ENCODE measurements at places on chromosomes 16 and 17.

- DNase-seq, result no peak
Measured at GRCh38 chr16:70730944-70731343, 45.1 kb upstream of the MTSS2 start.

DNA sequence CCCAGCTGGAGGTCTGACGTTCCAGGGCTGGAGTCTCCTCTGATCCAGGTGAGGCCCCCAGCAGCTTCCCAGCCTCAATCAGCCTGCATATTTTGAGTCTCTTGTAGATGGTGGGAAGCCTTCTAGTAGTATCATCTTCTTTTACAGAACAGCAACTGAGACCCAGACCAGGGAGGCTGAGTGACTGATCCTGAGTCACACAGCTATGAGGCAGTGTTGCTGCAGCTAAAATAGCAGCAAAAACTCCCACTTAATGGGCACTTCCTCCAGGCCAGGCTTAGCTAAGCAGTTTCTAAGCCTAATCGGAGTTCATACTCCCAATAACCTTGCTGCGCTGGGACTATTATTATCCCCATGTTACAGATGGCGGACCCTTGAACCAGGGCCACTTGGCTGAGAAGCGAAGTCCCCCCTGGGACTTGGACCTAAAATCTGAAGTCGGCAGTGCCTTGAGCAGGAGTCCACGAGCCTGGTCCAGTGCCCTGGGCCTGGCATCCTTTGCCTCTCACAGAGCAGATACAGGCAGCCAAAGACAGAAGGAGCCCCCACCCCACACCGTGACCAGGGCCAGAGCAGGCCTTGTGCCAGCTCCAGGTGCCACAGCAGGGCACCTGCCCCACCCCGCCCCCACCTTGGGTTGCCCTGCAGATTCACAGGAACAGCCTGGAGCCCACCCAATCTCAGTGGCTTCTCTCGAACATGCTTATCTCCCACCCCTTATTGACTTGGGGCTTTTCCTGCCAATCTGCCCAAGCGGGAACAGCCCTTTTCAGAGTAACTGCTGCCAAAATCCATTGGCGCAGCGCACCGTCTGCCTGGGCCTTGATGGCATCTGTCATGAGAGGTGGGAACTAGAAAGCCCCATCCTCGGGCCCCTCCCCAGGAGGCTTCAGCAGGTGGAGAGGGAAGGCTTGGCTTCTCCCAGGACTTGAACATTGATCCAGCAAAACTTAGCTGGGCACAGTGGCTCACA is 65.1 kb downstream of the SOCS1 start:
- no peak for DNase-seq

- no peak for DNase-seq
Measured at GRCh38 chr17:11438673-11439072, 159.6 kb upstream of the DNAH9 start.

DNA sequence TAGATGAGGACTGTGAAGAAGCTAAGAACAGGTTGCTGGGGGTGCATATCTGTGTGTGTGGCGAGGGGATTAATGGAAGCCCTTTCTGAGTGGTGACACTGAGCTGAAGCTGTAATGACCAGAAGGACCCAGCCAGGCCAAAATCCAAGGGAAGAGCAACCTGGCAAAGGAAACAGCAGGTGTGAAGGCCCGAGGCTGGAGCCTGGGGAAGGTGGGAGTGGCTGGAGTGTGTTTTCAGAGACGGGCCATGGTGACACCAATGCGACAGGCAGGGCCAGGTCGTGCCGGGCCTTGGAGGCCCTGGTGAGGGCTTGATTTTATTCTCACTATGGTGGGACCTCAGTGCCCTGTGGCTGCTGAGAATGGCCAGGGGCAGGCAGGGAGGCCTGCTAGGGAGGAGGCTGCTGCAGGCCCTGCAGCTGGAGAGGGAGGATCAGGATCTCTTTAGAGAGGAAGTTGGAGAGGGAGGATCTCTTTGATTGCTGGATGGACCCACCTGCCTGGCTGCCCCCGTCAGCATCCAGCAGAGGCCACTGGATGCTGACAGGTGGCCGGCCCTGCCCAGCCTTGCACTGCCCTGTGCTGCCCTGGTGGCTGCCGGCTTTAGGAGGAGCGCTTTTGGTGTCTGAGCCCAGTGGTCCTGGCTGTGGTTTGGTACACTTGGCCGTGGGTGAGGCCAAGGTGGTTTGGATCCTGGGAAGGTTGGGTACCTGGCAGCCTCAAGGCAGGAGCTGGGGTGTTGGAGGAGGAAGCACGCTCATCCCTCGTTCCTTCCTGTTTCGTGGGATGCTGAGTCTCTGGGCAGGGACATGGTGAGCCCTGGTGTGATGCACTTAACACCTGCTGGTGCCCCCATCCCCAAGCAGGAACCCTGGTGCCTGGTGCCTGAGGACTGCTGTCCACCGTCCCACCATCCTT is 188.3 kb downstream of the SEC14L1 start:
- DNase-seq, result no peak

DNA sequence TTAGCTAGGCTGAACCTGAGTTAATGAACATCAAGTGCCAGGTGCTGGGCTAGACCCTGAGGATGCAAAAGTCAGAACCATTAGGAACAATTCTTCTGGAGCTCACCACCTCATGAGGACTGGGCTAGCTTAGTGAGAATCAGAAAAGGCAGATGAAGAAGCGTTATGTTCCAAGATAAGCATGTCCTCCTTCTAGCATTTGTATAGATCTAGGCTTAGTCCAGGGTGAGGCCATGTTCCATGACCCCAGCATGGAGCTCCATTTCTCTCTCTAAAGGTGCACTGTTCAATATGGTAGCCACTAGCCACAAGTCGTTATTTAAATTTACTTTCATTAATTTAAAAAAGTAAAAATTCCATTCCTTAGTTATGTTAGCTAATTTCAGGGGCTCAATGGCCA is 365.3 kb upstream of the CCL2 start:
- no peak for DNase-seq

DNA sequence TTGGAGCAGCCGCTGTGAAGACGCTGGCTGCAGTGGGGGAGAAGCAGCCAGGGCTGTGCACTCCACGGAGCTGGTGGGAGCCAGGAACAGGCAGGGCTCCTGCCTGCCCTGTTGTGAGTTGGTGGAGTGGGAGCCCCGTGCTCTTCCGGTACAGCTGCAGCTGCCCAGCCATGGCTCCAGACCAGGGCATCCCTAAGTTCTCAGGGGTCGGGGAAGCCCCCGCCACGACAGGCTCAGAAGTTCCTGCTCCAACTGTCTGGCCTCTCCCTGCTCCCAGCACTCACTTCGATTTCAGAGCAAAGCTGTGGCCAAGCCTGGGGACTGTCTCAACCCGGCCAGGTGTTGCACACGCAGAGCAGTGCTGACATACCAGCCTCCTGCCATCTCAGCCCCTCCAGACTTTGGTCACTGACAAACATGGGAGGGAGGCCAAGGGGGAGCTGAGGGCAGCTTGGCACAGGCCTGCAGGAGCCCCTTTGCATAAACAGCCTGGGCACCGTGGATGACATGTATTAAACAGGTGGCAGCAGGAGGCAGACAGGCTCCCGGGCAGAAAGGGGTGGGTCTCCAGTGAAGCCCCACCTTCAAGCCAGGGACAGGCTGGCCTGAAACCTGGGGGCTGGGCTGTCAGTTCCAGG is 13.9 kb upstream of the KDM8 start:
- DNase-seq, result no peak

GRCh38 chr17:67485666-67486065 is 108.6 kb downstream of the PITPNC1 start:
- no peak for DNase-seq

GRCh38 chr16:1602285-1602684 is 9.6 kb downstream of the IFT140 start:
- no peak for DNase-seq
